ENCODE measurements at places on chromosomes 12 and 14. TPM values are rescaled to one million over a fixed set of nuclear protein-coding genes. Genes with fewer than 3 reads are reported as not detected.

DNA sequence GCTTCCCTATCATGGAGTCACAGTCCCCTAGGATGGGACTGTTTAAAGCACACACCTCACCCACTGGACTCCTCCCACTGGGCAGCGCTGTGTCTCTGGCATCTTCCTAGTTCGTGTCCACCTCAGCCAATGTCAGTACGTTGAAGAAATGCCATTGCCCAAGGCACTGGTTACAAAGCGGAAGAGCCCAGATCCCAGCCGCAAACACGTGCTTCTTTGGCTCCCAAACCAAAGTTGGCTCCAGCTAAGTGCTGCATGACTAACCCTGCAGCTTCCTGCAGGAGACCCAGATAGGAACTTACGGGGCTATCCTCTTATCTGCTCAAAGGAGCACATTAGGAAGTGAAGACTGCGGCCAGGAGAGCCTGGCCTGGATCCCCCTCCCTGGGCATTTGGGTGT lies 9.3 kb downstream of the SYNE3 start:
- no peak for DNase-seq

DNA sequence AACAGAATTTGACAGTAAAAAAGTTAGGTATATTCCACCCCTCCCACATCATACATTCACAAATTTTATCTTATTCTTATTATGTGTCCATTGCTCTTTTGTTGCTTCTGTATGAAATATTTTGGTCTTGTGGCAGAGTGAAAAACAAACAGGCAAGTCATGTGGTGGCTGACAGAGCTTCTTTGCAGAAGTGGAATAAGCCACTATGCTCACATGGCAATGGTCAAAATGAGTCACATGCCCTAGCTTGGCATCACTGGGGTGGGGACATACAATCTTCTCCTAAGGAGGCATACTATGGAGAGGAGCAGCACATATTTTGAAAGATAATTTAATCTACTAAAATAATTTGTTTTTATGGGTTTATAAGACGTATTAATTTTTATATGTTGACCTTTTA lies 27.7 kb upstream of the CMA1 start:
- no peak for DNase-seq

ZNF641 gene
- total RNA-seq, result 13.4 TPM

MYO1H gene
- not detected for total RNA-seq

DPY19L2 gene
- 7.7 TPM for total RNA-seq

KLRF1 gene
- not detected for total RNA-seq

KRT3 gene
- not detected for total RNA-seq

- DNase-seq, result no peak
Measured at GRCh38 chr14:96062010-96062409, 22.8 kb downstream of the C14orf132 start.

DNA sequence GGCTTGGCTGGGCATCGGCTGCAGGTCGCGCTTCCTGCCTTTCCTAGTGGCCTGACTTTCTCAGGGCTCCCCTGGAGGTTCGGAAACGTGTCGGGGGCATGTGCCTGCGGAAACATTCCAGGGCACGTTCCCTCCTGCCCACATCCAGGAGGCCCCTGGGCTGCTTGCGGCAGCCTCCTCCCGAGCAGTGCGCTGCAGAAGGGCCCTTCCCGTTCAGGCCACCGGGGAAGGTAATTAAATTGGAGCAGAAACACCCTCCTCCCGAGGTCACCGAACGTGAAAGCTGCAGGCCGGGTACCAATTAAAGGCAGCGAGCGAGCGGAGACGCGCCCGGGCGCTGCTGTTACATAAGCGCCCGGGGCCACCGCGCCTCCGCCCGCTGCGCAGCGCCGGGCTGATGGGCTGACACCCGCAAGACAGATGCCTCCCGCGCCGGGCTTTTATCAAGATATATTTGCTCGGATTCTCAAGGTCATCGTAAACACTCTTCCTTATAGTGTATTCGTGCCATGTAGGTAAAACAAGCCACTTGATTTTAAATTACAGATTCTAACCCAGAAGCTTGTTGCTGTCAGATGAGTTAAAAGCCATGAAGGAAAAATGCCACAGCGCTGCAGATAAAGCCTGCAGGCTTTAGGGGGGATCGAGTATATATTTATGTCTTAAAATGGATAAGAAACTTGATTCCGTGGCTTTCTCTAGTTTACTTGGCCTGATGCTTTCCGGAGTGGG lies 31.4 kb downstream of the SSPN start:
- no peak for DNase-seq

BDKRB2 gene
- not detected for total RNA-seq

KRT79 gene
- not detected for total RNA-seq

DNA sequence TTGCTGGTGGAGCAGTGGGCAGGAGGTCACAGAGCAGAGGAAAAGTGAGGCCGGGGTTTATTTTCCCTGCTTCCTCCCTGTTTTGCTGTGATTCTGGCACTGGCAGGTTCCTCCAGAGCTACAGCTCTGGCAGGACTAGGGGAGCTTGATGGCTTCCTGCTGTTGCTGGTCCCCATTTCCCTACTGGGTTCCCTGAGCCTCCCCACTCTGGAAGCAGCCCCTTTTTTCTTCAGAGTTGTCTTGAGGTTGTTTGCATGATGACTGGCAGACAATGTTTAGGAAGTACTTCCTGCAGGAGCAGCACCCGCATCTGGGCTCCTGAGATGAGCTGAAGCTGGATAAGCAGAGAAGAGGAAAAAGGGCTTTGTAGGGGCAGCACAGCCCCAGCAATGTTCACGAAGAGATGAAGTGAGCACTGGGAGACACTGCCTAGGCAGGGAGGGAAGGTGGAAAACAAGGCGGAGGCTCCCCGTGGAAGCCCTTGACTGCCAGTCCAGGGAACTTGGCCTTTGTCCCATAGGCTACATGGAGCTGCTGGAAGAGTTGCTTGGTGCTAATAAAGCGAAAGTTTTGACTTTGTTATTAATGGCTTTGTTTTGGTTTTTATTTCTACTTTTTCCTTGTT lies 126.9 kb downstream of the SLC38A6 start:
- no peak for DNase-seq

GRCh38 chr12:121781998-121782979 lies 11.2 kb downstream of the RHOF start:
- peak; percentile 71 for DNase-seq

TSPAN19 gene
- total RNA-seq, result not detected

DNA sequence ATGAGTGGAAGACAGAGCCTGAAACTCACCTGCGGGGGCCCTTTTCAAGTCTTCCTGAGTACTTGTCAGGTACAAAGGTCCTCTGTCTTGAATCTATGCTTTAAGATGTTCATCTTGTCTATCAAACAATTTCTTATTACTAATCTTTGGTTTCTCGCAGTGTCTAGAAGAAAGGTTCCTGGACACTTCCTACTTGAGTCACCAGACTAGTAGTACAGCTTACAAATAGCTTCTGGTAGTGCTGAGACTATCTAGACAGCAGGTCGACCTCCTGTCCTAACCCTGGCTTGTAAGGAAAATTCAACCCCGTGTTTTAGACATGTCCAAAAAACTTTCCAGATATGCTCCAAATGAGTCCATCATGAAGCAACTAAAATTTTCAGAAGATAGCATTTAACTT lies 11.2 kb upstream of the ARID2 start:
- no peak for DNase-seq

DNA sequence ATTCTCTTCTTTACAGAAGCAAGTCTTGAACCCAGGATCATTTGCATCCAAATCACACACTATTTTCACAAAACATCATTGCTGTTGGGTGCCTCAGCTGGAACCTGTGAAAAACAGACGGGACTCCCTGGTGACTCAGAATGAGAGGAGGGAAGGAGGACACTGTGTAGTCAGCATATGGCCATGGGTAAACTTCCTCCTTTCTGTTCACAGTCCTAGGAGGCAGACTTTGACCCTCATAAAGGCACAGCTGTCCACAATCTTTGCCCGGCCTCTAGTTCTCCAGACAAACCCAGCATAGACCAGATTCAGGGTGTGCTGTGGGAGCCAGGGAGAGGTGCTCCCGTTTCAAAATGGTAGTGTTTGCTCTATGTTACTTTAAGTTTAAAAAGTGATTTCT lies 62.0 kb downstream of the DYRK2 start:
- no peak for DNase-seq

DNA sequence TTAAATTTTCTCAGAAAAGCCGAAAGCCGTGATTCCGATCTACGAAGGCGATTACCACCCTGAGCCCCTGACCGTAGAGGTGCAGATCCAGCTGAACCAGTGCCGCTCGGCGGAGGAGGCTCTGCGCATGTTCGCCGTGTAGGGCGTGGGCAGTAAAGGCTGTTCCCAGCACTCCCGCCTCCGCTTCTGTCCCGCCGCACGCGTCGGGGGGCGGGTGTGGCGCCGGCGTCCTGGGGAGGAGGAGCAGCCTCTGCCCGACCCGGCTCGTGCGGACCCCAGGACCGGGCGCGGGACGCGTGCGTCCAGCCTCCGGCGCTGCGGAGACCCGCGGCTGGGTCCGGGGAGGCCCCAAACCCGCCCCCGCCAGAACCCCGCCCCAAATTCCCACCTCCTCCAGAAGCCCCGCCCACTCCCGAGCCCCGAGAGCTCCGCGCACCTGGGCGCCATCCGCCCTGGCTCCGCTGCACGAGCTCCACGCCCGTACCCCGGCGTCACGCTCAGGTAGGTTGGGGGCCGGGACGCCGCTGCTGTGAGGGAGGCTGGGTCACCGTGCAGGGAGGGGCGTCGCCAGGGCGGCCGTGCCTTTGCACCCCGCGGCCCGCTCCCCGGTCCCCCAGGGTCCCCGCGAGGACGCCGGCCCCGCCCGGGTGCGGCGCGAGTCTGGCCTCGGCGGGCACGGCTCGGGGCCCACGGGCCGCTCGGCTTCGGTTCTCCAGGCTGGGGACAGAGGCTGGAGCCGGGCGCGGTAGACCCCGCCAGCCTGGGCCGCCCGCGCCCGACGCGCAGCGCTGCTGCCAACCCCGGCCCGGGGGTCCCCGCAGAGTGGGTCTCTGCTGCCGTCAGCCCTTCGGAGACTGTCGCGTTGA lies at the start of gene B3GNT4:
TSS of gene B3GNT4 (plus strand) at position 409 of the 866 bp plus-strand sequence. CDS start 910 bp downstream, outside the sequence.
- DNase-seq, result peak; percentile 56

DNA sequence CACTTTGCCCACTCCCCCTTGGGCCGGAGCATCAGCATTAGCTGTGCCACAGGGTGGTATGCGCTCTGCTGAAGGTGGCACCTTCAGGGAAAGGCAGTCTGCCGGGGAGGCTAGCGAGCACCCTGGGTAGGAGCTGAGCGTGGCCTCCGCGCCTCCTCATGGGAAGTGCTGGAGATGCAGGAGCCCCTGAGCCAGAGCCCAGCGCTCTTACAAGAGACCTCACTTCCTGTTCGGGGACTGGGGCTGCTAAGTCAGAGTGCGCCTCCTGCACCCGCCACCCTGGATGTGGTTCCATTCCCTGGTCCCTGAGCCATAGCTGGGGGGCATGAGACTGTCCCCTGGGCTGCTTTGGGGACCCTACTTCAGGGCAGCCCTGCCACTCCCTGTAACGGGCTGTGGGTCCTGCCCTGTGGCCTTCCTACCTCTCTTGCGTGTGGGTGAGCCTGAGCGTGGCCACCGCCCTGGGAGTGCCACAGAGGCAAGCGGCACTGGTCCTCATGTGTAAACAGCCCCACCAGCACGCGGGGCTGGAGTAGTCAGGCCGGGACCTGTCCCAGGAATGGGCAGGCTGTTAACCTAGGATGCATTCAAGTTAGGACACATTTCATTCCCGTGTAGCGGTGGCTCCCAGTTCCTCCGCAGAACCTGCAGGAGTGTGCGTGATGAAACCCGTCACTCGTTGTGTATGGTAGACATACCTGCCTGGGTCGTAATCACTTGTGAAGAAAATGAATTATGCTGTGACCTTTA lies 19.4 kb downstream of the COA8 start:
- DNase-seq, result no peak

- DNase-seq, result no peak
Measured at GRCh38 chr12:57146961-57147944, at the start of gene LRP1-AS. Gene LRP1-AS (minus strand): TSS chr12:57147619.

DNA sequence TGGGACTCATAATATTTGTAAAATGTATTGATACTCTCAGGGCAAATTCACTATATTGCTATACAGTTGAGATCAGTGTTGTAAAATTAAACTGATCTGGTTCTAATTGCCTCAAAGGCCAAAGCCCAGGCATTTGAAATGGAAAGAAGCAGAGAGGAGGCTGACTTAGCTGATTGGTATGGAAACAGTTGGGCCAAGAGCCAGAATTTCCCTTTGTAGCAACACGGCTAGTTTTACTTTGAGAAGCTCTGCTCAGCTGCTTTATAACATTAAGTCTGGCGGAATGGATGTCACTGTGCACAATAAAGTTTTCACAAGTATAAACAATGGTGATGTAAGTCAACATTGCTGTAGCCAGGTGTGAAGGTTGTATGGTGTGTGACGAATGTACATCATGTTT lies 186.4 kb downstream of the MSRB3 start:
- no peak for DNase-seq

ALG10 gene
- total RNA-seq, result 19.8 TPM

TBX5 gene
- not detected for total RNA-seq

DNA sequence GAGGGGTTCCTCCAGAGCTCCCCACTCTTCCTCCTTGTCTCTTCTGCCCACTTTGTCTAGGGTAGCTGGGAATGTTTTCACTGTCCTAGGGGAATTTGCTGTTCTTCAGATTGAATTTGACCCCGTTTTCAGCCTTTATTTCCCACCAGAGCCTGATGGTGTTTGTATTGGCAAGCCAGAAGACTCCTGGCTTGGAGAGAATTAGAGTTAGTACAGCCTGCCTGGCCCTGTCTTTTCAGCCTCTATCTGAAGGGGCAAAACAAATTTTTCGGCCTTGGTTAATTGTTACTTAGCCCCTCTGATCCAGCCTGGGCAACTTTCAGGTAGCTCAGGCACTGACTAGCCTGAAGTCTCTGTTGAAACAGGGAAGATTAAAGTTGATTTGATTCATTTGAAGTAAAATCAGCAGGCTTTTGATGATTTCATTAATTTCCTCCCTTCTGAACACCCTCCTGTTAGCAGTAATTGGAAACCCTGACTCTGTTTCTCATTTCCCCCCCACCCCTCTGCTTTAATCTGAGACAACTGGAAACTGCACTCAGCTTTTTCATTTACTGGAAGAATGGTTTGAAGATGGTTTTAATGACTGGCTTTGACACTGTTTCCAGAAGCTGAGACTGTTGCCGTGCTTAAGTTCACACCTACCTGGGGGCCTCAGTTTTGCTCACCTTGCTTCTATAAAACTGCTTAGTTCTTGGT lies 63.3 kb downstream of the SUSD6 start:
- DNase-seq, result no peak

CPM gene
- total RNA-seq, result 1.9 TPM

DNA sequence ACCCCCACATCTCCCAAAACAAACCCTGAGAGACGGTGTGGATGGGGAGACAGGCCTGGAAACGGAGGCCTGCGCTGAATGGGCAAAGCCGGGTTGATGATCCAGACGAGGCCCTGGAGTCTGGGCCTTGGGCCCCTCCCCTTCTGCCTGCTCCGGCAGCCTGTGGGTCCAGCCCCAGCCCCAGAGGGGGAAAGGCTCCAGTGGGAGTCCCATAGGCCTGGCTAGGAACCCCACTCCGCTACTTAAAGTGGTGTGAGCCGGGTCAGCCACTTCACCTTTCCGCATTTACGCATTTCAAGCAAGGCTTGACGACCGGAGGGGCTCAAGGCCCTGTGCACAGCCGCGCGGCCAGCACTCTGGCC lies 695 bp upstream of the TNFAIP2 start:
- no peak for DNase-seq

GRCh38 chr12:19120795-19121194 lies 8.7 kb upstream of the PLEKHA5 start:
- no peak for DNase-seq

GRCh38 chr14:59055439-59056045 lies 132.9 kb upstream of the DAAM1 start:
- DNase-seq, result no peak

INSM2 gene
- 0.07 TPM for total RNA-seq

PTPN21 gene
- 0.53 TPM for total RNA-seq

All from CD8-positive, alpha-beta memory T cell (primary cell).